ENCODE measurements at places on chromosomes 7 and 10.

- DNase-seq = no peak
Measured at GRCh38 chr10:61029411-61029810, 85.4 kb upstream of the RHOBTB1 start.

GRCh38 chr10:35447693-35448407 lies 111.5 kb downstream of the CCNY start:
- no peak for DNase-seq

- DNase-seq = no peak
Measured at GRCh38 chr10:91974960-91975359, 51.4 kb downstream of the BTAF1 start.

- DNase-seq = no peak
Measured at GRCh38 chr7:146115548-146115850, 1.1 kb upstream of the CNTNAP2 start.

- DNase-seq = peak; percentile 30
Measured at GRCh38 chr10:96700374-96701099, 19.8 kb downstream of the PIK3AP1 start.

- DNase-seq = no peak
Measured at GRCh38 chr7:132084776-132085388, 491.4 kb downstream of the PLXNA4 start.

DNA sequence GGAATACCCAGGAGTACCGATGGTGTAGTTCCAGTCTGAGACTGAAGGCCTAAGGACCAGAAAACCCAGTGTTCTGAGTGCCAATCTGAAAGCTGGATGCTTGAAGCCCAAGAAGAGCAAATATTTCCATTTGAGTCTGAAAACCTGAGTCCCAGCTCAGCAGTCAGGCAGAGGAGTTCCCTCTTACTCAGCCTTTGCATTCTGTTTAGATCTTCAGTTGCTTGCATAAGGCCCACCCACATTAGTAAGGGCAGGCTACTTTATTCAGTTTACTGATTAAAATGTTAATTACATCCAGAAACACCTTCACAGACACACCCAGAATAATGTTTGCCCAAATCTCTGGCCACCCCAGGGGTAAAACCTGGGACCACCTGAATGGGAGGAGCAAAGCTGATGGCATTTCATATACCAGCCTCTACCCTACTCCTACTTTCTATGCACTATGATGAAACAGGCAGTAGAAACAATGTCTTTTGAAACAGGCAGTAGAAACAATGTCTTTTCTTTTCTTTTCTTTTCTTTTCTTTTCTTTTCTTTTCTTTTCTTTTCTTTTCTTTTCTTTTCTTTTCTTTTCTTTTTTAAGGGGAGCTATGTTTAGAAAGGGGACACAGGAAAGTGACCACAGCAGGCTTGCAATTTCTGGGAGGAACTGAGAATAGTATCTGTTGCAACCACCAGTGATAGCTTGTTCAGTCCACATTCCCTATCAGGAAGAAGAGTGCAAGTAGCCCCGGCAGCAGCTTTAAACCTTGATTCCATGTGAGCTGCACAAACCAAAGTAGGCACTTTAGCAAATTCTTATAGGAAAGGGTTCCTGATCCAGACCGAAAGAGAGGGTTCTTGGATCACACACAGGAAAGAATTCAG lies 30.6 kb downstream of the FAM237B start:
- DNase-seq = no peak

All from stimulated activated naive CD8-positive, alpha-beta T cell treated with anti-CD3 and anti-CD28 coated beads, Interleukin-15, Interleukin-2, amounts not matched to agents 100 U/mL and 50 U/mL, for 24 hours (primary cell).